A549 treated with CORT108297 at 1 μM for 4 hours (cell line): ENCODE measurements at places on chromosomes 1 and 21. TPM values are rescaled to one million over a fixed set of nuclear protein-coding genes. Genes with fewer than 3 reads are reported as not detected.

PKP1 gene
- total RNA-seq: 0.03 to 0.05 TPM (median 0.05 TPM) in 5 replicates

GPR3 gene
- 1.4 to 2.3 TPM (median 2.1 TPM) in 5 replicates for total RNA-seq

ROR1 gene
- 8.9 to 11.1 TPM (median 10.1 TPM) in 5 replicates for total RNA-seq

MPL gene
- 0.14 TPM in 1 of 5 replicates, not detected in the others for total RNA-seq

COL18A1 gene
- 124 to 175 TPM (median 149 TPM) in 5 replicates for total RNA-seq

CYP4A22 gene
- not detected in 5 replicates for total RNA-seq

C1orf87 gene
- total RNA-seq: not detected in 5 replicates

NT5C1A gene
- total RNA-seq: 0.07 to 0.08 TPM in 2 of 5 replicates, not detected in the others

TIAM1 gene
- 0.51 to 0.74 TPM (median 0.55 TPM) in 5 replicates for total RNA-seq

AGPAT3 gene
- 18.0 to 26.7 TPM (median 24.3 TPM) in 5 replicates for total RNA-seq

CNN3 gene
- 48.0 to 59.9 TPM (median 53.0 TPM) in 5 replicates for total RNA-seq

ASPM gene
- total RNA-seq: 20.6 to 24.0 TPM (median 22.6 TPM) in 5 replicates

RGS1 gene
- not detected in 5 replicates for total RNA-seq

ZP4 gene
- 0.06 to 0.07 TPM in 2 of 5 replicates, not detected in the others for total RNA-seq
